ENCODE measurements at places on chromosomes 3 and 15.
A peak's percentile ranks its signal among the peaks of the same experiment; 100 is the strongest.

- no peak for DNase-seq
Observed at GRCh38 chr3:170470063-170471016, 51.7 kb downstream of the CLDN11 start.

DNA sequence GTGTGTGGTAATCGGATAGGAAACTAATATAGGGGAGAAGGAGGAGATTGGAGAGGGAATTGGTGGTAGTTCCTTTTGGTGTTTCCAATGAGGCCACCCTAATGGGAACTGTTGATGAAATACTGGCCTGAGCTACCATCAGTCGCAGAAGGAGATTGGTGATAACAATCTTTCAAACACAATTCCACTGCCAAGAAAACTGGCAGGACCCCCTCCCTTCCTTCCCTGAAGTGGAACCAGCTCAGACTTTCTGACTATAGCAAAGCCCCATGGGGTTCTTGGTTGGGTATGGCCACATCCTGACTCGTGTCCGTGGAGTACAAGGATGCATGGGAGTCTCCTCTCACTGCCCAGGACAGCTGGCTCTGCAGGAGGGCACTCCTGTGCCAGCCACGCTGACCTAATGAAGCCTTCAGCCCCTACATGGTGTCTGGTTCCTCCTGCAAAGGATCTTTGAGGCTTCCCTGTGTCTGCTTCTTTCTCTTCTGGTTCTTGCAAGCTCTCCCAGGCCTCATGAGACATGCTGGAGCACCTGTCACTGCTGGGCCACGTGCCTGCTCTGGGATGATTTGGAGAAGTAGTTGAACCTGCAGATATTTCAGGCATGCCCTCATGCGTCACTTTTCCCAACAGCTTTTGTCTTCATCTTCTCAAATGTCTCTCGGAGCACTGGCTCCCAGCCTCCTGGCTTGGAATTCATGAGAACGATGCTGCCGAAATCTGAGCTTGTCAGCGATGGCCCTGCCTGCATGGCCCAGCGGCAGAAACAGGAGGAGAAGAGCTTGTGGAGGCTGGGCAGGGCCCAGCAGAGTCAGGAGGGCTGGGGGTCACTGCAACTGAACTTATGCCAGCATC, 90.0 kb upstream of the ADPGK start:
- DNase-seq, result no peak

GRCh38 chr15:80892414-80892813, 97.2 kb downstream of the MESD start:
- DNase-seq, result no peak

- no peak for DNase-seq
Observed at GRCh38 chr3:33331414-33331813, 54.2 kb downstream of the FBXL2 start.

GRCh38 chr3:149657321-149657925, 402 bp downstream of the WWTR1 start:
- DNase-seq, result no peak

GRCh38 chr3:158763421-158763820, 31.2 kb upstream of the RARRES1 start:
- no peak for DNase-seq

- DNase-seq, result no peak
Observed at GRCh38 chr3:187396661-187397060, 28.5 kb downstream of the RTP4 start.

- no peak for DNase-seq
Observed at GRCh38 chr15:78382114-78382880, 42.1 kb downstream of the CRABP1 start.

DNA sequence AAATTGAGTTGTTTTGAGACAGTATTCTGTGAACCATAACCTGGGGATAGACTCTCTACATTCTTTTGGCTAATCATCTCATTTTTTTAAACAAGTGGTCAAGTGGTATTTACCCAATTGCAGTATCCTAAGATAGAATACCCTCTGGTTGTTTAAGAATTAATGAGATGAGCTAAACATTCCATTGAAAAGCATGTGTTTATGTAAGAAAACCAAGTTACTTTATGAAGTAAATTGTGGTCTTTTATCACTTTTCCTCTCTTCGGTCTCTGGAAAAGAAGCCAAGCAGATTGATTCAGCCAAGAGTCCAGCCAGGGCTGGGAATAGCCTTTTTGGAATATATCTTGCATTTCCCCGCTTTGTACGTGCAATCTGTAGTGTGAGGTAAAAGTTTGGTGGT, 185.7 kb upstream of the TOPAZ1 start:
- DNase-seq, result no peak

DNA sequence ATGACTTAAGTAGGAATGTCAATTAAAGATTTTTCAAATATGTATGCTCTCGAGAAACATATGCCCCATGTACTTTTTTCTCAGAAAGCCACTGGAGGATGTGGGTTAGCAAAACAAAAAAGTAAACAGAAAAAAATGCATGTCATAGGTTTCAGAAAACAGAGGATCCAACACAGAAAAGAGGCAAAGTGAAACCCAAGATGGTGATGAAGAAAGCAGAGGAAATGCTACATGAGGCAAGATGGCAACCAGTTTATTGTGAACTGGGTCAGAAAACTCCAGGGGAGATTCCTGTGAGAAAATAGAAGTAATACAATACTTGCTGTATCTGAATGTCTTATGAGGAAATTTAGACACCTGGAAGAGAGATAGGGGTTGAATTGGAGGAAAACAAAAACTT, 30.8 kb upstream of the EOMES start:
- DNase-seq, result no peak

DNA sequence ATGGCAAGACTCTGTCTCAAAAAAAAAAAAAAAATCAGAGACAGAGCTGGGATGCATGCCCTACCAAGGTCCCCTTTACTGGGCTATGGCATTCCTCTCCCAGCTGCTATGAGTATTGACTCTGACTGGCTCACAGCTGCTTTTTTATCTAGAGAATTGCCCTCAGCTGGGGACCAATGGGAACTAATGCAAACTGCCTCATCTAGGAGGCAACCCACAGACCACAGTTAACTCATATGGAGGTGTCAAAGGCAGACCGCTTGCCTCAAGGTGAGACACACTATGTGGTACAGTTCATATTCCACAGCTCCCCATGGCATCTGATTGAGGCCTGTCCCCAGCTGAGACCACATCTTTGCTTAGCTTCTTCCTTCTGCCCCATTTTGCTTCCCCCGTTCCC, 183.5 kb upstream of the EOMES start:
- peak; percentile 67 for DNase-seq

- no peak for DNase-seq
Observed at GRCh38 chr15:45644437-45644836, 9.6 kb downstream of the SQOR start.

GRCh38 chr3:47586746-47587145, 8.1 kb upstream of the CSPG5 start:
- no peak for DNase-seq

DNA sequence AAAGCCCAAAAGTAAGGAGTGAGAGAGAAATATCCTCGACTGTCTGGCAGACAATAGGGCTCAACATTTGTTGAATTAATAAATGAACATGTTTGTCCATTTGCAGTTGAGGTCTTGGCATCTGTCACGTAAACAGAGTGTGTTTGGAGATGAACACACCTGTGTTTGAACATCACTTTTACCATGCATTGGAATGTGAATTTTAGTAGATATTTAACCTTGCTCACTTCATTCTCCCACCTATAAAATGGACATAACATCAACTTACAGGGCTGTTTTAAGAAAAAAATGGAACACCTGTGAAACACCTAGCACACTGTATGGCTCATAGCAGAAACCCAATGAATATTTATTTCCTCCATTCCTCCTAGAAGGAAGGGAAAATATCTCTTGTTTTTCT, 204.8 kb downstream of the KCNMB2 start:
- no peak for DNase-seq

DNA sequence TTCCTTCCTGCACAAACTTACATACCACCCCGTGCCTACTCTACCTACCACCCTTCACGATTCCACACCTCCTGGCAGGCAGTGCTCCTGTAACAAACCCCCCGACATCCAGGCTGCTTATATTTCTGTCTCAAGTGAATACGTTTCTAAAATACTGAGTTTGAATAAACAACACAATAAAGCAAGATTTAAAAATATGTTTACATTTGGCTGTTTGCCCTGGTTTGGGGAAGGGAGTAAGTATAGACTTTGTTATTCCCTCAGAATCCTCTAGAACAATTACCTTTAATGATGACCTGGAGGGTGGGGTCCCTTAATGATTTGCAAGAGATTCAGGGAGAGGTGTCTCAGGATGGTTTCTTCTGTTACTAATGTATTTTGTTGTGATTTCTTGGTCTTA, 402.6 kb upstream of the TBL1XR1 start:
- DNase-seq, result no peak

DNA sequence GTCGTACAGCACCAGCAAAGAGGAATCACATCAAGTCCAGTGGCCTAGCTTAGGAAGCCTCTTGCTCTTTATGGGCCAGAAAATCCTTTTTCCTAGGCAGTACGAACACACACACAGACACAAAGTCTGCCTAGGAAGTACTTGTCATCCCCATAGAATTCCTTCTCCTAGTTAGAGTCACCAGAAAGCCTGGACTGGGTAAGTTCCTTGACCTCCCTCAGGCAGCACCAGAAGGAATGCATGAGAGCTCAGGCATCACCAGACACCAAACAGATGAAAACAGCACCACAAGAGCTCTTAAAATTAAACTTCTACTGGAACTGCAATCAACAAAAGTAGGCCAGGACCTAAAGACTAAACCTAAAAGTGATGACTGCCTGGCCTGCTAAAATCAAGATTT, 192.9 kb upstream of the CCDC54 start:
- DNase-seq, result no peak

- no peak for DNase-seq
Observed at GRCh38 chr3:117628823-117629291, 919.3 kb downstream of the TUSC7 start.

DNA sequence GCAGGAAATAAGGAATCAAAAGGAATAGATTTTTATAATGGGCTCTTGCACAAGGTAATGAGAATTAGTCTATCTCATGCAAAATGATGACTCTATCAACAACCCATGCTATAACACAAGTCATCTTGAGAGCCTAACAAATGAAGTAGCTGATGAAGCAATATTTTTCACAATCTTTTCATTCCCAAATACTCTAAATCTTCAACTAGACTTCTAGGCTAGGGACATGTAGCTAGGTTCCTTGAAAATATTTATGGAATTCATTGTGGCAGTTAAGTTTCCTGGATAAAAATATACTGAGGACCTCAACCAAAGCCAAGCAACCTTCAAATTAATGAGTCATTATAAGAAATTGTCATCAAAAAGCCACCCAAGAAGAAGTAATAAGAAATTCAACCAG, 55.4 kb downstream of the DCBLD2 start:
- no peak for DNase-seq

- no peak for DNase-seq
Observed at GRCh38 chr3:173028351-173028750, 112.7 kb downstream of the SPATA16 start.

DNA sequence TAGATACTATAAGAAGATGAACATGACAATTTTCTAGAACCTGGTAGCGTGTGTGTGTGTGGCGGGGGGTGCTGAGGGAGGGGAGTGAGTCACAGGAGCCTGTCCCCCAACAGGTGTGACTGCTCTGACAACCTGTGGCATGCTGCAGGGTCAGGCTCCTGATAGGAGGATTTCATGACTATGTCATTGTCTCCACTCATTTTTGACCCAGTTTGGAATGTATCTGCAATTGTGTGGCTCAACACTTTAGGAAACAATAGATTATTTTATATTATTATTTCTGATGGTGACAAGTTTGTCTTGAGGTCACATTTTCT, 9.3 kb upstream of the VILL start:
- no peak for DNase-seq

DNA sequence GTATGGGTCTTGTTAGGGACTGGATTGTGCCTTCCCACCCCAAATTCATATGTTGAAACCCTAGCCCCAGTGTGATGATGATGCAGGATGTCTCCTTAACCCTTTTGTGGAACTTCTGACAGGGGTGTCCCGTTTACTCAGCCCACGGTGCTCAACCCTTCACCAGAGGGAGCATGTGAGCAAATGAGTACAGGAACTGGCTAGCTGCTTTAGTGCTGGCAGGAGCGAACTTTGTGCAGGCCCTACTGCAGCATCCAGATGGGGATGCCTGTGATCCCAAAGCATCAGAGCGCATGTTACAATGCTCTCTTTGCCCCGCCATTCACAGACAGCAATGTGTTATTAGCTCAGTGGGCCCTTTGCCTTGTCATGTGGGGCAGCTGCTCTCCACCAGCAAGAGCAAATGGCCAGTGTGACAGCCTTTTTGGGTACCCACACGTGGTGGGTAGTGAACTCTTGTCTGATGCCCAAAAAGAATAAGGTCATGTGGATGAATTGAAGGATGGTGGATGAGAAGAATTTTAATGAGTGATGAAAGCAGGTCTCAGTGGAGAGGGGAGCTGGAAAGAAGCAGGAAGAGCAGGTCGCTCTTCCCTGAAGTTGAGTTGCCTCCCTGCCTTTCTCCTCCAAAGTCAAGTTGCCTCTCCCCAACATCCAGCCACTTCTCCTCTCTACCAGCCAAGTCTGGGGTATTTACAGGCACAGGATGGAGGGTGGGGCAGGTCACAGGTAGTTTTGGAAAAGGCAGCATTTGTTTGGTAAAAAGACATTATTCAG, 63.3 kb upstream of the STRIT1 start:
- no peak for DNase-seq

- no peak for DNase-seq
Observed at GRCh38 chr3:31926543-31926942, 54.5 kb downstream of the OSBPL10 start.

GRCh38 chr15:78457101-78457500, 19.1 kb downstream of the IREB2 start:
- no peak for DNase-seq

- no peak for DNase-seq
Observed at GRCh38 chr3:11757929-11758328, 88.8 kb downstream of the TAMM41 start.
